ENCODE measurements at places on chromosomes 4 and X.

DNA sequence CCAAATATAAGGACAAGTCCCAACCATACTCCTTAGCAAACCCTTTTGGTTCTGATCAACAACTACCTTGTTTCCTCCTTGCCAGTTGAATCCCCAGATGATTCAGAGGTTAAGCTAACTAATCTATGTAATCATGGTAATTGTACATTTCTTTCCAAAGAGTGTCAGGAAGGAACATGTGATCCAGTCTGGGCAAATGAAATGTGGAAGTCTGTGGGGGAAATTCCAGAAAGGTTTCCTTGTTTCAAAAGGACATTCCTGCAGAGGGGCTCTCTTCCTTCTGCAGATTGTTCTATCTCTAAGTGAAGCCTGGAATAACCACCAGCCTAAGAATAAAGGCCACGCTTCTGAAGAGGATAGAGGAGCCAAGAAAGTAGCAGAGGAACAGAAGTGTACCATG is 7.0 kb downstream of the PRSS12 start:
- no peak for DNase-seq

GRCh38 chr4:55820279-55820678 is 689 bp downstream of the EXOC1L start:
- no peak for DNase-seq

DNA sequence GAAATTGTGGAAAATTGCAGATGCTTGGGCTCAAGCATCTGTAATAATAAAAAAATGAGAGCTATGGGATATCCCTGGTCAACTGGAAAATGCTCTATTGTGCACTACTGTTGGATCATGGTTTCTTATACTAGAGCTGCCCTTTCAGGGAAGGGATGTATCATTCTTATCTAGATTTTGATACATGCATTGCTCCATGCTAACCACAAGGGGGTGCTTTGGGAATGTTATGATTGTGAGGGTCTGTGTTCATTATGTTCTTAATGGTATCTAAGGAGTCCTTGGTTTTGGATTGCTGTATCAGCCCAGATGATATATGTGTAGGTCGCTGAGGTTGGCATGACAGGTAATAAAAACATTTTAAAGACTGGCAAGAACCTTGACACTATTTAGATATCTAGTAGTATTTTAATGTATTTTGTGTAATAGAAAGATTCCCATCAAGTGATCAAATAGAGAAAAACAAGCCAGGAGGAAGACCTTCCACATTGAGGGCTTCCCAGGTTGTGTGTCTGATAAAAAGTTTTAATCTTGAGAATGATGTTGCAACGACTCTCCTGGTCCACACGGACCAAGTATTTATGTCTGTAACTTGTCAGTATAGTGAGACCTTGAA is 49.2 kb upstream of the TLR2 start:
- no peak for DNase-seq

- no peak for DNase-seq
Observed at GRCh38 chr4:77007358-77008230, 58.0 kb downstream of the SEPTIN11 start.

- no peak for DNase-seq
Observed at GRCh38 chrX:22345884-22346283, 73.2 kb downstream of the CBLL2 start.

DNA sequence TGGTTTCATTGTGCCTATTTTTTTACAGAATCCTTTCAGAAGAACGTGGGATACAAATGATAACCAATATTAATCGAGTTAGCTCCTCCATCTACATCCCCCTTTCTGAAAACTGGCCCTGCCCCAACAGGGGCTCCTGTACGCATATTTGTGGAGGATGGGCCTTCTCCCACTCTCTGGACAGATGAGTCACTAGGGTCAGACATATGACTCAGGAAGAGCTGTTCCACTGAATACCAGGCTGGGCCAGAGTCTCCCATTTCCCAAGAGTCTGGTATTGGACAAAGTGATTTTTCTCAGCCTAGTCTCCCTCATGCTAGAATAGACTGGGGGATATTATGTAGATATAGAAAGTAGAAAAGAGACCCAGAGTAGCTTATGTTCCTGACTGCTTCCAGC is 142.4 kb downstream of the TSPAN5 start:
- DNase-seq = no peak

DNA sequence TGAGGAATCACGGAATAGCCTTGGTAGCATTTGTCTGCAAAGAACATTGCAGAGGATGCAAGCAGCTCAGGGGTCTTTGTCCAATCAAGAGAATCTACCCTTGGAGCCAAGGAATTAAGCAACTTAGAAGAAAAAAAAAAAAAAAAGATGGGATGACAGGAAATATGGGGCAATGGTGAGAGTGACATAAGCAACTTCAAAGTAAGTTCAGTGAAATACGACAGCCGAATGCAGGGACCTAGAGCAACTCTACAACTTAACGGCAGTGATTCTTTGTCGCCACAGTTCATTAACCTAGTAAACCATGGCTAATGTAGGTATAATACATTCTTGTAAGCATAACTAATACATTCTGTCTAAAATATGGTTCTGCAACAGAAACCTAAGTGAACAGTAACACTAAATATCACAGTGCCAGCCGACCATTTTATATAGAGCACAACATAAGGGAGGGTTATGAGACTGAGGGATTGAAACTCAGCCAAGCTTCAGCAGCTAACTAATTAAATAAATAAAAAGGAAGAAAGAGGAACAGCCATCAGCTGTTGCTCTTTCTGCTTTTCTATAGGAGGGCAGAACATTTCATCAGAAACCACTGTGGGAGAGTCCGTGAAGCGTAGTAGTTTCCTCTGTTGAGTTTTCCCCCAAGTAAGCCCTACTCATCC is 74.7 kb downstream of the PPARGC1A start:
- no peak for DNase-seq

GRCh38 chrX:22399437-22400192 is 126.9 kb downstream of the CBLL2 start:
- DNase-seq = no peak

DNA sequence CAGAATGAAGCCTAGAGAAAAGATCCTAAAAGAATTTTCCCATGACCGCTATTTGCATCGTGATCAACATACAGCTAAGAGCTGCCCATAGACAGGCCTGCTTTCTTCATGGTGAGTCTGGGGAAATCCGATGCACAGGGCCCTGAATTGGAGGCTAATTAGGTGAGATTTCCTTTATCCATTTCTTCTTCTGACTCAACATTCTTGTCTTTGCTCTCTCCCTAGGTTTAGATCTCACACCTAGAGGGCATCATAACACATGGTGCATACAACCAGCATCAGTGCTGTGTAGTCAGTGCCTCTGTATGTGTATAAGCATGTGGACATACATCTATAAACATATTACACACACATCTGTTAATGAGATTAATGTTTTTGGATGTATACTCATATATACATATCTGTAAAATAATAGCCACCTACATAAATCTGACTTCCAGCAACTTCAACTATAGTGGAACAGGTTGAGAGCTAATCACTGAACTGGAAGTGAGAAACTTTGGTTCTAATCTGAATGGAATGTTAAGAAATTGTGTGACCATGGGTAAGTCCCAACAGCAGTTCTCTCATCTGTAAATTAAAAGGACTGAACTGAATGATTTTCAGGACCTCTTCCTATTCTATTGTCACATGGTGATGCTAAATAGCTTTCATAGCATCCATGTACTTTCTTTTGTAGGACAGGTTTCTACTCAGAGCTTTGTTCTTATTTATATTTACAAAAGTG is 17.5 kb downstream of the GATB start:
- no peak for DNase-seq

GRCh38 chrX:20594985-20595384 is 328.3 kb upstream of the RPS6KA3 start:
- DNase-seq = no peak

DNA sequence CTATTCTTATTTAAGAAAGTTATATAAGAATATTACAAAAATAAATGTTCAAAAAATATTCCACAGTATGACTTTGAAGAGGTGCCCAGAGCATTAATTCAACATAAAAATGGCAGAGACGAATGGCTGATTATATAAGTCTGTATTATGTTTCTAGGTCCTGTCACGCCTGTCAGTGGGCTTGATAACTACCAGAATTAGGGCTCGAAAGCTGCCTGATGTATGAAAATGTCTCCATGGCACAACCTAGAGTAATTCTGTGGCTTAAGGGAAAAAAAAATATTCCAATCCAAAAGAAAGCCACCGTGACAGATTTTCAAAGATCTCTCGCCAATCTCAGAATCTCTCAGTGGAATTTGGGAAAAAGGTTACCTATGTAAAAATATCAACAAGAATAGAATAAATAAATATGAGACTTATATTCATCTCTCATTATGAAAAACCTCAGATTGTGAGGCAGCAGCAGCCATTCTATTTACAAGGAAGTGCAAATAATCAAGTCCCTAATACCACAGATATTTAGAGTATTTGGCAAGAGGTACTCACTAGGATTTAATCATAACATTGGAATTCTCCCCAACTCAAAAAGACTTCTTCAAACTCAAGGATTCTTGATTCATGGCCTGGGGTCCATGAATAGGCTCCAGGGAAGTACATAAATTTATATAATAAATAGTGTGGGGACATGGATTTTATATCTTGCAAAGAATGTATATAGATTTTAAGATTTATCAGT is 489.1 kb upstream of the INTU start:
- DNase-seq = no peak

GRCh38 chrX:86369847-86370630 is 221.8 kb downstream of the DACH2 start:
- no peak for DNase-seq

GRCh38 chrX:10506781-10507180 is 113.6 kb downstream of the MID1 start:
- DNase-seq = no peak

DNA sequence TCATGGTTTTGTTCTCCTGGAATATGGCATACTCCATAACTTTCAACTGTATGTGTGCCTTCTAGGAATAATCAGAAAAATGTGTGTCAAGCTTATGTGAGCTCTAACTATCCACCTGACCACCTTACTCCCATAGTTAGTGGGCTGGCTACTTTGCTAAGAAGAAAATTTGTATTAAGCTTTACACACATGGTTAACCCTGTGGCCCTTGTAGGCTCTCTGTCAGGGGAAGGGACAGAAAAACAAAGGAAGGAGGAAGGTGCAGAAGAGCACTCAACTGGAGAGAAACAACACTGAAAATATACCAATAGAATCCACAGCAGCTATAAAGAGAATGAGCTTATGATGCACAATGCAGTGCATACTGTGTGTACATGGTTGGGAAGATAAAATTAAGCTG is 84.6 kb downstream of the PPP3CA start:
- DNase-seq = no peak

DNA sequence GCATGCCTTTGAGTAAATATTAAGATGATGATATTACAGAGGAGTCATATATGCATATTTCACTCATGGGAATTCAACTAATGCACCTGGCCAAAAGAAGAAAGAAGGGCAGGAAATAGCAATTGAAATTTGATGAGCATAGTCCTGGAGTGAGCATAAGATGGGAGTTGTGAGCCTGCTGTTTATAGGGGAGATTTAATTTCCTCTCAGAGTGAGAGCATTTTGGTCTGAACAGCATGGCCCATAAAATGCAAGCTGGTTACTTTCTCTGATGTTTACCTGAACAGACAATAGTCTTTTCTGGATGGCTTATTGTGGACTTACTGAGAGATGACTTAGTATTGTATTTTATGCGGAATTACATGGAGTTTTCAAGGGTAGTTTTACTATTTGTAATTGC is 53.6 kb downstream of the FHIP1A start:
- DNase-seq = no peak

GRCh38 chr4:7539659-7540058 is 104.9 kb upstream of the PSAPL1 start:
- no peak for DNase-seq

- no peak for DNase-seq
Observed at GRCh38 chr4:103091601-103092223, 7.9 kb downstream of the BDH2 start.

- DNase-seq = no peak
Observed at GRCh38 chrX:119991005-119991787, 47.6 kb upstream of the NKAP start.

GRCh38 chr4:145840162-145840768 is 98.4 kb downstream of the ZNF827 start:
- no peak for DNase-seq

- no peak for DNase-seq
Observed at GRCh38 chr4:21664355-21664754, 284.2 kb downstream of the KCNIP4 start.

- no peak for DNase-seq
Observed at GRCh38 chr4:139763672-139764071, 98.1 kb downstream of the MGST2 start.

DNA sequence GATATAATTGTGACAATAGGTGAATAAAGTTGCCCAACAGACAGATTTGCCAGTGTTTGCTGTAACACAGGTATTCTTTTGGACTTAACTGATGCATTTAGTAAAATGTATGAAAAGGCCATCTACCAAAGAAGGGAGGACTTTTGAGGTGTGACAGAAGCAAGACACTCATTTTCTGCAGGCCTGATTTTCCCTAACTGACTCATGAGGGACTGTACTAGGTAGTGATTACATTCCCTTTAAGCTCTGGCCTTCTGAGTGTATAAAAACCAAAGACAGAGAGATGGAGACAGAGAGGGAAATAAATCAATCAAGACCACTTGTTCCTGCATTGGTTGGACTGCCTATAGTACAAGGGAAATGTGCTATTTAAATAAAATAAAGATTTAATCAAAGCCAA is 150.8 kb upstream of the GALNT7 start:
- DNase-seq = no peak

DNA sequence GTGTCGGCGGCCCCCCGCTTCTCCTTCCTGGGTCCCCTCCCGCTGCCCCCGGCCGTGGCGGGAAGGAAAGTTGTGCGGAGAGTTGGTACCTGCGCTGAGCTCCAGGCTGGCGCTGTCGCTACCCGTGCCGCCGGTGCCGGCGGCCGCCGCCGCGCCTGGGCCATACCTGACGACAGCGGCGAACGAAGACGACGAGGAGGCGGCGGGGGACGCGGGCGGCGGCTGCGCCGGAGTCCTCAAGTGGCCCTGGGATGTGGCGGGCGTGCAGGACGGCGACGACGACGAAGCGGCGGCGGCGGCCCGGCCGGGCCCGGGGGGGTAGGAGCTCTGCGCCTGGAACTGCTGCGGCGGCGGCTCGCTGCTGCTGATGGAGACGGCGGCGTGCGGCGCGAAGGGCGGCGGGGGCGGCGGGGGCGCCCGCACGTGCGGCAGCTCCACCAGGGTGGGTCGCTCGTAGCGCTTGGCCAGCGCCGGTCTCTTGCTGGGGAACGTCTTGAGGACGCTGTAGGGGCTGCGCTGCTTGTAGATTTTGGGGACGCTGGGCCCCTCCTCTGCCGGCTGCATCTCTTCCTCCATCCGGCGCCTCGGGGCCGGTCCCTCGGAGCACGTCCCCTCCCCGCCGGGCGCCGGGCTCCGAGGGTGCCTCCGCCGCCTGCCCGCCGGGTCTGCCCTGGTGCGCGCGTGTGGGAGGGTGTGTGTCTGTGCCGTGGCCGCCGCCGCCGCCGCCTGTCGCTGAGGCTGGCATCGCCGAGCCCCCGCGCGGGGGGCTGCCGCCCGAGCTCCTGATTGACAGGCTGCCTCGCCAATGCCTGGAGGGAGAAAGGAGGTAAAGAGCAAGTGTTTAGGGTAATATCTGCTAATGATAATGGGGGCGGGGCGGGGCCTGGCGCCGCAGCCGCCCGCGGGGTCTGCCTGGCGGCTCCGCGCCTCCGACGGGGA is 618 bp downstream of the BEND4 start:
- DNase-seq = no peak

Measured in cortex of kidney (tissue), 1 donor.